ENCODE measurements at places on chromosomes 13 and 19.
A peak's percentile ranks its signal among the peaks of the same experiment; 100 is the strongest.

DNA sequence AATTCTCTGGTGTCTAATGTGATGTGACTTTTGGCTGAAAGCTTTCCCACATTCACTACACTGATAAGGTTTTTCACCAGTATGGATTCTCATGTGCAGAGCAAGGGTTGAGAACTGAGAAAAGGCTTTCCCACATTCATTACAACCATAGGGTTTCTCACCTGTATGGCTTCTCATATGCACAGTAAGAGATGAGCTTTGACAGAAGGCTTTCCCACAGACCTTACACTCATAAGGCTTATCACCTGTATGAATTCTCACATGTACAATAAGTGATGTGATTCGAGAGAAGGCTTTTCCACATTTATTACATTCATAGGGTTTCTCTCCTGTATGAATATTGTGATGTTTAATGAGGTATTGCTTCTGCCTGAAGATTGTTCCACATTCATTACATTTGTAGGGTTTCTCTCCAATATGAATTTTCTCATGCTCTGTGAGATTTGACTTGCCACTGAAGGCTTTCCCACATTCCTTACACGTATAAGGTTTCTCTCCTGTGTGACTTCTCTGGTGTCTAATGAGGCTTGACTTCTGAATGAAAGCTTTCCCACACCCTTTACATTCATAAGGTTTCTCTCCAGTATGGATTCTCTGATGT, 14.0 kb downstream of the ZNF260 start:
- no peak for DNase-seq

GRCh38 chr19:6801485-6802086, 29.1 kb downstream of the VAV1 start:
- DNase-seq: peak; percentile 87

GRCh38 chr13:32261567-32261966, 53.6 kb downstream of the ZAR1L start:
- DNase-seq: no peak

- peak; percentile 86 for DNase-seq
These were observed 3.9 kb downstream of the MIDN start for GRCh38 chr19:1252221-1252820.

- peak; percentile 83 for DNase-seq
These were observed 15.0 kb upstream of the PGLS start for GRCh38 chr19:17496337-17496997.

DNA sequence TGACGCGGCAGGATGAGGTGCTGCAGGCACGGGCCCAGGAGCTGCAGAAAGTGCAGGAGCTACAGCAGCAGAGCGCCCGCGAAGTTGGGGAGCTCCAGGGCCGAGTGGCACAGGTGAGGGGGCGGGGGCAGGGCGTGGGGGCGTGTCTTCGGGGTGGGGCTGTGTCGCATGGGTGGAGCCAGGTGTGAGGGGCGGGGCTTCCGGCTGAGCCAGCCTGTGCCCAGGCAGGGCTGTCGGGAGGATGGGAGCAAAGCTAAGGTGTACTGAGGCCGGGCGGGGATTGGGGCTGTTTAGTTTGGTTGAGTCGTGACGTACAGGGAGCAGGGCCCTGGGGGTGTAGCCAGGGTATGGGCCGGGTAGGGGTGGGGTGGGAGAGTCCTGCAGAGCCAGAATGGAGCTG, 62.3 kb downstream of the KCNC3 start:
- peak; percentile 15 for DNase-seq

DNA sequence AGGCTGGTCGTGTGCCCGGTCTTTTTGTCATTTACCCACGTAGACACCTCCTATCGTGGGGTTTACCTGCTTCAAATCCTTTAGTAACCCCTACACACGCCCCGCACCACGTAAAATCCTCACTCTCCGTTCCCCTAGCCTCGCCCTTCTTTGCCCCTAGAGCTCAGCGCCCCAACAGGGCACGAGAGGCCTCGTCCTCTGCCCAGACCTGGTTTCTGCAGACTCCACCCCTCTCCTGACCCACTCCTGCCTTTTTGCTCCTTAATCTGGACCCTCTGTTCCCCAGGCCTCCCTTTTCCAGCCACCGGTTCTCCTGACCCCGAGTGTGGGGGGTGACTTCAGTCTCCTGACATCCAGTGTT, 412 bp downstream of the ZNF528 start:
- DNase-seq: no peak

DNA sequence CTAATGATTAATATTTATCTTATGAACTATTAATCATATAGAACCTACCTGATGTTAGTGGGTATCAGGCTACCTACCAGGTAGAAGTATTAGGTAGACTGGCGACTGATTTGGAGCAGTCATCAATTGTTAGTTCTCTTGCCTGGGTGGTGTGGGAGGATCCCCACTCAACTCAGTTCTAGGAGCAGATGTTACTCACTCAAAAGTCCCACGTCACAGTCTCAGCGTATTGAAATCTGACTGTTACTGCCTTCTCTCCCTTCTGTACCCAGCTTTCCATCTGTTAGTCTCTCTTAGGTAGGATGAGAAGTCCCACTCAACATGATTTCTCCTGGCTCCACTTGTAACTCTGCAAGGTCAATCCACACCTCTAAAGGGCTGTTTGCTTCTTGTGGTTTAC, 102.7 kb downstream of the OLFM4 start:
- no peak for DNase-seq

- DNase-seq: no peak
These were observed 23.1 kb downstream of the FXYD5 start for GRCh38 chr19:35177377-35178274.

DNA sequence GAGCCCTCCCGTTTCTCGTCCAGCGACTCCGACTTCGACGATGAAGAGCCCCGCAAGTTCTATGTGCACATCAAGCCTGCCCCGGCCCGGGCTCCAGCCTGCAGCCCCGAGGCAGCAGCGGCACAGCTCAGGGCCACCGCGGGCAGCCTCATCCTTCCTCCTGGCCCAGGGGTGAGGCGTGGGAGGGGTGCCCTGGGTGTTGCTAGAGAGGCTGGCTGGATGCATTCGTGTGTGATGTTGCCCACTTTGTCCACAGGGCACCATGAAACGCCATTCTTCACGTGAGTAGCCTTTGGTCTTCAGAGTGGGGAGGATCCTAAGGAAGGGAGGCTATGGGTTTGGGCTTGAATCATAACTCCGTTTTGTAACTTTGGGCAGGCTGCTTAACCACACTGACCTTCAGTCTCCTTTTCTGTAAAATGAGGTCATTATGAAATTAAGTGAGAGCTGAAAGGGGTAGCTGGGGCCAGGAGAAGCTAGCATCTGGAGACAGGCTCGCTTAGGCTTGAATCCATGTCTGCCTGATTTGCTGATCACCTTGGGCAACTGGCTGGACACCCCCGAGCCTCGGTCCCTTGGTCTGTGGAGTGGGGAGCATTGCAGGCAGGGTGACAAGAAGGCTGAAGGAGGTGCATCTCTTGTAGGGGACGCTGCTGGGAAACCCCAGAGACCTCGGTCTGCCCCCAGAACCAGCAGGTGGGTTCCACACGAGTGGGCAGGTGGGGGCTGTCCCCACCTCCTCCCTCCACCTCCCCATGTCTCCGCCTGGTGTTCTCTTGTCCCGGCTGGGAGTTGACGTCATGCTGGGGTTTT, 18.7 kb upstream of the B3GNT3 start:
- no peak for DNase-seq

DNA sequence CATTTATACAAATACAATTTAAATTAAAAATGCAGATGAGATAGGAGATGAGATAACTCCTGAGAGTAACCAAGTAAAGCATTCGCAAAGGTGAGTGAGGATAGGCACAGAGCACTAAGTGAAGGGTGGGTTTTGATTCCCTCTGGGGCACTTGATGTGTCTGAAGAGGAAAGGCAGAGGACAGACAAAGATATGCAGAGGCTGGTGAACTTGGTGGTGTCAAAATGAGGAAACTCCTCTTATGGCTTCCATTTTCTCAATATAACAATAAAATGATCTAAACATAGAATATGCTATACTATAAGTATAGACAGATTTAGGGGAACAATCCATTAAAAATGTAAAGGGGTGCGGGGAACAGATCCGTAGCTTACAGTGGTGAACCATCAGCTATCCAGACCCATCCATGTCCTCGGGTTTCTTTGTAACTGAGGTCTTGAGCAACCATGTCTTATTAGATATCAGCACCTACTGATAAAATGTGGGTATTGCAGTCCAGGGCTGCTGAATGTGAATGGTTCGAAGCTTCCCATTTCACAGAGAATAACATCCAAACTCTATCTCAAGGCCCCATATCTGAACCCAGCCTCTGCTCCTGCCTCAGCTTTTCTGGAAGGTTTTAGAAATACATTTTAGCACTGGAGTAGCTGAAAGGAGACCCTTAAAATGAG, 73.9 kb upstream of the SLC10A2 start:
- DNase-seq: no peak

DNA sequence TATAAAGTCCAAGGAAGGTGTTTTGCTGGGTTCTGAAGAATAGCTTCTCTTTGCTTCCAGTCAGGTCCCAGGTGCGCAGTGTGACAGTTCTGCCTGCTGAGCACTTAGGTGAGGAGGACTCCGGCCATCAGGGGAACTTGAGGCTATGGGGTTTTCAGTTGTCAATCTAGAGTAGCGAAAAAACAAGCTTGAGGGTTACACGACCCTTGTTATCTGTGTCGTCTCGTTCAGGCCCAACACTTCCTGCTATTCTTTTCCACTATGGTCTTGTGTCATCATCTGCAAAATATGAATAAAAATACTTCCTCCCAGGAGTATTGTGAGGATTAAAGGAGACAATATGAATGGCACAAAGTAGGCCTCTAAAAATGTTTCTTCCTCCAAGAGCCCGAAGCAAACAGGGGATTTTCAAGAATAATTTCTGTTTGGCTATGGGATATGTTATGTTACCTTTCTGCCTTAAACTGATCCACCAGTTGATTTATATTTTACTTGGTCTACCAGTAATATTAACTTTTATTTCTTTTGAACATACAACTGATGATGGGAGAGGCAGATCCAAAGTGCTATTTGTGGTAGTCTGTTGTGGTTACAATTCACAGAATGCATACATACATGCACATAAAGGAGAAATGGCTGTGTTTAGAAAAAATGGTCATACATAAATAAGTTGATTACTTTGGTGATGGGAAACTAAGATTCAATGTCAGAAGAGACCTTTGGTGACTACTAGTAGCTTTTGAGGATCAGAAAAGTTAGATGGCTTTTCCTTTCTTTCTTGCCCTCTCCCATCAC, 40.5 kb upstream of the RCBTB2 start:
- DNase-seq: no peak

DNA sequence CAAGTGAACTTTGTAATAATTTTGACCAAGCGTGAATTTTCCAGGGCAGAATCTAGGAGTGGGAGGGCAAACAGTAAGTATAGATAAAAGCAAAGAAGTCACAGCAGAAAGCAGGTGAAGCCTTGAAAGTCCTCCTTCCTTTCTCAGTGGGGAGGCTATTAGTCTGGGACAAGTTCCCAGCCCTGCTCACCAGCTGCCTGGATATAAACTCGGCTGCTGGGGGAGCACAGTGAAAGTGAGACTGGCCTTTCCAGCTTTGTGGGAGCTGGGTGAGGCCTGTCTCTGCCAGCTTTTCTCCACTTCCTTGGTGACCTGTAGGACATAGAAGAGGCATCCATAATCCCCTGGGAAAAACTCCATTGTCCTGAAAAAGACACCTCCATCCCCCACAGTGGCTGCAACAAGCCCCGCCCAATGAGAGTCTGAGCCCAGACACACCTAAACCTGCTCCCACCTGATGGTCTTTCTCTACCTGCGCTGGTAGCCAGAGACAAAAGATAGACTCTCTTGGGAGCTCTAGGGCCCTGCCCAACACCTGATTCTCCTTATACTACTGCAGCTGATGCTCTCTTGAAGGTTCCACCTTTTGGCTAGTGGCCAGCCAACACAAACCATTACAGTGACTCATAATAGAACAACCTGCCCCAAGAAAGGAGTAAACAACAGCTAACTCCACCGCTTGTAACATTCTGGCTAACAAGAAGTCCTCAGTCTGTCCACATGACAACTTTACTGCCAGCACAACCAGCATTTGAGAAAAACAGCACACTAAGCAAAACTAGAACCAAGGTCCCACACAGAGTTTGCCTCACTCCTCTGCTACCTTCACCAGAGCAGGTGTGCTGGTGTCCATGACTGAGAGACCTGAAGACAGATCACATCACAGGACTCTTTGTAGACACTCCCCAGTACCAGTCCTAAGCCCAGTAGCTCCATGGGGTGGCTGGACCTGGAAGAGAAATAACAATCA, 252.2 kb upstream of the SLITRK6 start:
- no peak for DNase-seq

DNA sequence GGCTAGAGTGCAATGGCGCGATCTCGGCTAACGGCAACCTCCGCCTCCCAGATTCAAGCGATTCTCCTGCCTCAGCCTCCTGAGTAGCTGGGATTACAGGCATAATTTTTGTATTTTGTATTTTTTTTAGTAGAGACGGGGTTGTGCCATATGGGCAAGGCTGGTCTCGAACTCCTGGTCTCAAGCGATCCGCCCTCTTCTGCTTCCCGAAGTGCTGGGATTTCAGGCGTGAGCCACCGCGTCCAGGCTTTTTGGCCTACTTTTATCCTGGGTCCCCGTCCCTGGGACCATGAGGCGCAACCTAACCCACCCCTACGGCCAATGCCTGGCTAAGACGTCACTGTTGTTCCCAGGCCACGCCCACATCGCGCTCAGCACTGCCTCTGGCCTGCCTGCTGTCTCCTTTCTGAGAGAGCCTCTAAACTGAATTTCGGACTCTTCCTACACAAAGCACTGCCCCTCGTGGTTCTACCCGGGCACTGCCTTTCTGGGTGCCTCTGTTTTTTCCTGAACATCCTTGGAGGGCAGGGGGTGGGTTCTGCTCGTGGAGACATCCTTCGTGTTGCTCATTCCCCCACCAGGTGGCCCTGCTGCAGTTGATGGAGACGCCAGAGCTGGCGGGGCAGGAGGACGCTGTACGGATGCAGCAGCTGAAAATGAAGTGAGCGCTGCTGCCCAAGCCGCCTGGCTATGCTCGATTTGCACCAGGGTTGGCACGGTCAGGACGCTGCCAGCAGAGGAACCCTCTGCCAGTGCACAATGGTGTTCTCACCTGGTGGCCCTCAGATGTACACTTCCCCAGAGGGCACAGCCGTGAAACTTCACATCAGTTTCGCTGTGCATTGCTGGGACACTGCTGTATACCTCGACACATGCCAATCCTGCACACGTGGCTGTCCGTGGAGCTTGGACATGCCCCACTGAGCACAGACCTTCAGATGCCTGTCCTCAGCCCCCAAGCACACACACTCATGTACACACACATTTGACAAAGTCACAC, 2.0 kb downstream of the REX1BD start:
- DNase-seq: no peak

DNA sequence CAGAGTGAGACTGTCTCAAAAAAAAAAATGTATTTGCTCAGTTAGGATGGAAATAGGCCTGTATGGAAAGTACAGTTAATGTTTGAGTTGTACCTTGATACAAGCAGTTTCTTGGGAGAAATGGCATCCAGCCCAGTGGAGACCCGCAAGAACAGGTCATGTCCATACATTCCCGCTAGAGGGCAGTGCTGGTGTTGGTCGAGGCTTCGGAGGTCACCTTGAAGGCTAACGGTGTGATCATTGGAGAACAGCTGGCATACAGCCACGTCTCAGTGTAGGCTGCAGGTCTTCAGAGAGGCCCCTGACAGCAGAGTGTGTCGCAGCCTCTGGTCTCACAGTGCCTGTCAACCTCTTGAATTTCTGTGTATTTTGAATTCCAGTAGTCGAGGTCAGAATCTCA, 7.5 kb downstream of the ZNF610 start:
- DNase-seq: peak; percentile 68

GRCh38 chr19:28228854-28229253, 984.1 kb downstream of the UQCRFS1 start:
- DNase-seq: no peak
